ENCODE measurements at places on chromosomes 3 and 15. TPM values are rescaled to one million over a fixed set of nuclear protein-coding genes. Genes with fewer than 3 reads are reported as not detected.

- no peak overlapping the region for H3K4me3 ChIP-seq
- H3K27me3 ChIP-seq, result no peaks in the 10 kb centered on the region
- DNase-seq, result no peak
- H3K36me3 ChIP-seq, result no peaks in the 10 kb centered on the region
- H3K4me1 ChIP-seq, result peaks cover 75% of the 10 kb centered on the region
These were observed 45.2 kb upstream of the LMCD1 start for GRCh38 chr3:8456412-8456811.

GRCh38 chr3:184333700-184334099 lies 3.7 kb upstream of the FAM131A start:
- no peaks in the 10 kb centered on the region for H3K27me3 ChIP-seq
- peaks cover 67% of the 10 kb centered on the region for H3K36me3 ChIP-seq
- H3K27ac ChIP-seq, result peak overlapping the region; percentile 97
- H3K4me1 ChIP-seq, result peaks cover 55% of the 10 kb centered on the region

The TCAIM gene
- 28.9 TPM for total RNA-seq

DNA sequence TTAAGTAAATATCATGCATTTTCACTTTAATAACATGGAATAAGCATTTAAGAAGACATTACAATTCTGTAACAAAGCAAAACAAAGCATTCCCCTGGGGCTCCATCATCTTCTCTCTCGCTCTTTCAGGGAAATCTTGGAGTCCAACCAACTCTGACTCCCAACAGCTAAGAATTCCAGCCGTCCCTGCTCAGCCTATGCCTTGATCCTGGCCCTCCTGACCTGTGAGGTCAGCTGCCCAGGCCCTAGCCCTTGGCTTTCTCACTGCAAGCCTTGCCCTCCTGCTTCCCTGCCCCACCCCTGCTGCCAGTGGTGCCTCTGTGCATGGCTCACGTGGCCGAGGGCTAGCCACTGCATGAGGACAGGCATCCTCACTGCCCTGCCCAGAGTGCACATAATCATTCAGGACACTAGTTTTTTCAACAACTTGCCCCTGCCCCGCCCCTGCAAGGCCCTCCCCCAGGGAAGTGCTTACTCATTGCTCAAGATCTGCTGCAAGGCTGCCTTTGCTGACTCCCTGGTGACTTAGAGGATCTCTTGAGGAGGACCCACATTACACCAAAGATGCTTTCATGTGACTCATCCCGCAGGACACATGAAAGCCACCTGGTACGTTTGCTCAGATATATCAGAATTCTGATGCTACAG lies 37.6 kb downstream of the MTMR10 start:
- H3K27me3 ChIP-seq, result no peaks in the 10 kb centered on the region
- peak overlapping the region; percentile 52 for H3K27ac ChIP-seq
- H3K4me1 ChIP-seq, result peaks cover 22% of the 10 kb centered on the region
- H3K4me3 ChIP-seq, result no peak overlapping the region
- peak; percentile 76 for DNase-seq

DNA sequence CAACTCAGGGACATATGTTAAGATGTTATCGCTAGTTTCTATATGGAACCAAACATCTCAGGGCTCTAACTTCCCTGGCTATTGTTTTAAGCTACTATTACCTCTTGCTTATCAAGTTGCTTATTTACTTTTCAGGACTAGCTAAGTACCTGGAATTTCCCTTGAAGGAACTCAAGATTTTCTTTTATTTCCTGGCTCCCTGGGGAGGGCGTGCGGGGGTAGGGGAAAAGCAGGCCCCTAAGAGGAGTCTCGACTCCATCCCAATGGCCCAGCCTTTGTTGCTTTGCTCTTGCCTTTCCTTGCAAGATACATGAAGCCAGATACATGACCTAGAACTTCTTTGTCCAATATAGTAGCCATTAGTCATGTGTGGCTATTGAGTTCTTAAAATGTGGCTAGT lies 76.9 kb upstream of the STXBP5L start:
- H3K4me3 ChIP-seq, result no peak overlapping the region
- H3K27ac ChIP-seq, result no peak overlapping the region
- H3K27me3 ChIP-seq, result no peaks in the 10 kb centered on the region
- no peaks in the 10 kb centered on the region for H3K4me1 ChIP-seq
- H3K36me3 ChIP-seq, result no peaks in the 10 kb centered on the region
- DNase-seq, result no peak

DNA sequence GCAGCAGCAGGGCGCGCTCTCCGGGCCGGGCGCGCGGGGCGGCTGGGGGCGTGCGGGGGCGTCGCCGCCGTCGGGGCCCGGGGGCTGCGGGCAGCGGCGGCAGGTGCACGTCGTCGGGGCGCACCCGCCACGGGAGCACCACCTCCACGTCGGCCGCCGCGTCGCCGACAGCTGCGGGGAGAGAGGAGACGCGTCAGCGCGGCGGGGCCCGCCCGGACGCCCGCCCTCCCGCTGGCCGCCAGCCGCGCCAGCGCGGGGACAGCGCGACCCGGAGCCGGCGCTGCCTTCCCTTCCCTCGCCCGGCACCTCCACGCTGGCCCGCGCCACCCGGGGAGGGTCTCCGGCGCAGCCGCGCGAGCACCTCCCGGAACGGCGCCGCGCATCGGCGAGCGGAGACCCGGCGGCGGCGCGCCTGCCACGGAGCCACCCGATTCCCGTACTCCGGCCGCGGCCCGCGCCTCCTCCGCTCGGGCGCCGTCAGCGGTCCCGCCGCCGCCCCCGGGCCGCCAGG lies 481 bp downstream of the ADAMTS17 start:
- no peak overlapping the region for H3K27ac ChIP-seq
- DNase-seq, result no peak
- H3K27me3 ChIP-seq, result peaks cover 22% of the 10 kb centered on the region
- H3K4me1 ChIP-seq, result no peaks in the 10 kb centered on the region

DNA sequence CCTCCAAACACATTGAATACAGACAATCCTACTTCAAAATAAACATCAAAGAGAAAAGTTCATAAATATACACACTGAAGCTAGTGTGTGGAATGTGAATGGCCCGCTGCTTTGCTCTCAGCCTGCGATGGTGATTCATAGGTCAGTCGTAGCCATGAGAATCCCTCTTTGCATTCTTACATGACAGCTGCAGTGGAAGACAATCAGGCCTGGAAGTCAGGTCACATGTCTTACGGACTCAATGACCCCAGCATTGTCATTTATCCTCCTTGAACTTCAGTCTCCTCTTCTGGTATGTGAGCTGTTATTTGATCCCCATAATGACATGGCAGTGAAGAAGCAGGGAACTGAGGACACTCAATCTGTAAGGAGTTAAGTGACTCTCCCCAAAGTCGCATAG lies 217.8 kb upstream of the EOMES start:
- no peaks in the 10 kb centered on the region for H3K4me1 ChIP-seq
- H3K36me3 ChIP-seq, result no peaks in the 10 kb centered on the region
- H3K27me3 ChIP-seq, result no peaks in the 10 kb centered on the region
- DNase-seq, result no peak
- no peak overlapping the region for H3K4me3 ChIP-seq

The AGBL1 gene
- total RNA-seq, result not detected

The PIGZ gene
- total RNA-seq, result 2.9 TPM
